ENCODE measurements at places on chromosomes 7 and 10. TPM values are rescaled to one million over a fixed set of nuclear protein-coding genes. Genes with fewer than 3 reads are reported as not detected.

Gene SIRT1
- 28.5 TPM for total RNA-seq

Gene ASB10
- not detected for total RNA-seq

Gene CDH23
- 1.3 TPM for total RNA-seq

Gene CLRN3
- total RNA-seq, result not detected

Gene HYAL4
- not detected for total RNA-seq
